Hindlimb muscle (tissue), 1 donor: ENCODE measurements at places on chromosomes 1 and 21.

GRCh38 chr1:77825131-77825709 is 45.8 kb downstream of the MIGA1 start:
- peak; percentile 35 for DNase-seq

DNA sequence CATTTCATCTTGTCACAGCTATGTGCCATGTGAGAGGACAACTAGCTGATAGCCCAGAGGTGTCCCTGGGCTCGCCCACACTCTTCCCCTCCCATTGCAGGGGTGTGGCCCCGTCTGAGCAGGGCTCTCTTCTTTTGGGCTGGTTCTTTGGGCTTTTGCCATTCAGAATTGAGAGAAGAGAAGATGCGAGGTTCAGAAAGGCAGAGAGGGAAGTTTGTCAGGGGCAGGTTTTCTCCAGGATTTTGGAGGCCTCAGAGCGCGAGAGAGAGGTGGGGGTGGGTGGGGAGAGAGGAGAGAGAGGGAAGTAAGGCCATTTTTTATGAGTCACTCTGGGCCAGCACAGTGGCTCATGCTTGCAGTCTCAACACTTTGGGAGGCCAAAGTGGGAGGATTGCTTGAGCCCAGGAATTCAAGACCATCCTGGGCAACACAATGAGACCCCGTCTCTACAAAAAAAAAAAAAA is 5.2 kb downstream of the IFI6 start:
- no peak for DNase-seq

DNA sequence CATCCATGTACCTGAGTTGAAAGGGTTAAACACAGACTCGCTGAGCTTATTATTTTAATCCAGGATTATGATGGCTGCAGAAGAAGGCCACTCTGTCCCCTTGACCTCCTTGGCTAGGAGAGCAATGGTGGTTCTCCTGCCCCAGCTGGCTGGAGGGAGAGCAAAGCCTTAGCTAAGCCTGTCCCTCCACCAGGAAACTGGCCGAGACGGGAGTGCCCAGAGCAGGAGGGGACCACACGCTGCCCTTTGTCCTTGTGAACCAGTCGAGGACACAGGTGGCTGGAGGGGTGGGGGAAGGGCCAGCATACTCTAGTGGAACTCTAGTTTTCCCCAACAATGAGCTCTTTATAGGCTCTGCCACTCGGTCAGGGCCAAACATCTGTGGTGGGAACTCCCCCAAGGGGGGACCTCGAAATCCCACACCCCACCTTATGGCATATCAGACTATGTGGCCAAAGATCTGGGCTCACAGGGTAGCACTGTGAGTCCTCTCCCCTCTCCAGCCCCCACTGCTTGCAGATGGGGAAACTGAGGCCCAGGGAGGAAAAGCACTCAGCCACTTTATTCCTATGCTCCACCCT is 12.9 kb downstream of the KIAA1614 start:
- DNase-seq = no peak

DNA sequence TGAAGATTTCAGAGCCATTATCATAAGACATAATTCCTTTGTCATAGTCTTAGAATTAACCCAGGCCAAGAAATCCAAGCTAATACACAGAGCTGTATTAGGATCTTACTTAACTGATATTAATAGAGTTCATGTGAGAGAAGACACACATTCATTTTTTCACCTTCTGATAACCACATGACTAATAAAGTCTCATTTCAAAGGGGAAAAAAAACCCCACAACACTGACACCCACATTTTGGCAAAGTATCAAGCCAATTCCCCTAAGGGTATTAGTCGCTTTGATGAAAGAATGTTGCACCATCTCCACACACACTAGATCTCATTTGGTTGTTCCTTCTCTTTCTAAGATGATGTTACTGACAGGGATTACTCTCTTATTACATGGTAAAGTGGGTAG is 344.4 kb upstream of the ESRRG start:
- no peak for DNase-seq

DNA sequence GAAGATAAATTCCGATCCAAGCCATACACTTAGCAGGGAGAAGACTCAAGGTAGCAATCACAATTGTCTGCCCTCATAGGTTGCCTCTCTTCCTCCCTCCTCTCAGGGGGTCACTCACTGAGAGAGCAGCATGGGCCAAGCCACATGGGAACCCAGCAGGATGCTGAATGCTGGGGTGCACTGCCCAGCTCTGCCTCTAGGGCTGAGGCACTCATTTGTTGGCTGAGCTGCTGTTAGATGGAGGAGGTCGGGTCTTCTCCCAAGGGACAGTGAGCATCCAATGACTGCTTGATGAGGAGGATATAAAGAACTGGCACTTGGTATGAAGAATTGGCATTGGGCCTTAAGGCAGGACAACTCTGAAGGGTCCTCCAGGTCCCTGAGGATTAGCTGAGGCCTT is 418.8 kb downstream of the SIPA1L2 start:
- no peak for DNase-seq

DNA sequence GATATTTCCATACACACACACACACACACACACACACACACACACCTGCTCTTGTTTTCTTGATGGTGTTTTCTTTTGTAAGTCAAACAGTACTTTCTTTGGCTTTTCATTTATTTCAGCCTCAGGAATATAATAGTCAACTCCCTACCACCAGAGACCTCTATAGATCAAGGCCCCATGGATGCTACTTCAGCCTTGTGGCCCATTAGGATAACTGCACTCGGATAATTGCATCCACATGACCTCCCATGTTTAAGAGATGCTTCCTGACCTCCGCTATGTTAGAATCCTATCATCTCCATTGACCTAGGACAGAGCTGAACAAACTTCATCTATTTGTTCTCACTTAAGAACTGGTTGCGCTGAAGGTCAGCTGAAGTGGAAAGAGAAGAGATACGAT is 1094.0 kb upstream of the B3GALT2 start:
- no peak for DNase-seq

GRCh38 chr1:30658014-30658336 is 65.4 kb downstream of the MATN1 start:
- no peak for DNase-seq
